Activated naive CD4-positive, alpha-beta T cell treated with anti-CD3 and anti-CD28 coated beads, Interleukin-2, amount 50 U/mL, for 72 hours (primary cell): ENCODE measurements at places on chromosomes 7 and 10.

DNA sequence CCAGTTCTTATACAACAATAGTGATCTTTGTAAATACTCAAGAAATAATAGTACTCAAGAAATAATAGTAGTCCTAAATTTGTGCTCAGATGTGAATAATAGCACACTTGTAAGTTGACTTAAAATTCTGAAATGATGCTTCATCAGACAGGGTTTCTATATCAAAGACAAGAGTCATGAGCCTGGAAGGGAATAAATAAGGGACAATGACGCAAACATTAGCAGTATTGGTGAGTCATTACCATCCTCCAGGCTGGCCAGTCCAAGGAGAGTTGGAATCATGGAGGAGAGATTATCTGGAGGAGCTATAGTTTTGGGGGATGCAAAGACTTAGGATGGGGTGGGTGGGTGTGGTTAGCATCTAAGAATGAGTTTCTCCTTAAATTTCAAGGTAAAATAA, 6.1 kb upstream of the SH3PXD2A start:
- DNase-seq: no peak

DNA sequence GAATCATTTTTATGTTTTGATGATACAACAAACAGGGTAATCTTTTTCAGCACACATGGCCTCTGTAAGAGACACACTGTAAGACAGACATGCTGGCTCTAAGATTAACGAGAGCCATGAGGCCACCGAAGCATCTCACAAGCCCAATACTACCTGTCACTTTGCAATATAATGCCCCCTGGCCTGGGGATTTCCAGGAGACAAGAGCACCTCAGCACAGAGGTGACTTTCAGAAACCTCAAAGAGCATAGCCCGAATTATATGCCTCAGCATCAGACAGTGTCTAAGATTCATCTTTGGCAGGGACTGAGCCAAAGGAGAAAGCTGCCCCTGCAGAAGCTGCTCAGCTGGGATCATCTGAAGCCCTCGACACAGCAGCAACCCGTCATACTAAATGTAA, 44.2 kb upstream of the TMEM213 start:
- no peak for DNase-seq

DNA sequence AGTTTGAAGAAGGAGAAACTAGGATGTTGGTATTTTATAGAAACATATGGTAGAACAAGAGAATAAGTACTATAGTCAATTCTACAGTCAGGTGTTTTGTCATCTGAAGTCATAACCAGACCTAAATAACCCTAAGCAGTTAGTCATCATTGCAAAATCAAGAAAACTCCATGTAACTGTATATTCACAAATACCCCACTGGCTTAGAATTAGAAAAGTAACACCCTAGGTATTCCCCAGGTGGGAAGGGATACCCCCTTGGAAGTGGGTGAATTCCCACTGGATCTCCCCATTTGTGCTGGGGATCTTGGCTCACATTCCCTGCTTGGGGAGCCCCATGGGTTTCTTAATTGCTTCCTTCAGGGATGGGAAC, 45.9 kb upstream of the ITGB8 start:
- DNase-seq: no peak

- no peak for DNase-seq
Measured at GRCh38 chr7:20279979-20280378, 50.7 kb upstream of the ITGB8 start.

- DNase-seq: no peak
Measured at GRCh38 chr10:11320809-11321520, 290.5 kb downstream of the USP6NL start.
